ENCODE measurements at places on chromosomes 1 and 21. TPM values are rescaled to one million over a fixed set of nuclear protein-coding genes. Genes with fewer than 3 reads are reported as not detected.

FAM3B gene
- 18.1 TPM for total RNA-seq

CNIH4 gene
- total RNA-seq, result 27.8 TPM

LAD1 gene
- total RNA-seq, result 37.8 TPM

TFF3 gene
- 23.9 TPM for total RNA-seq

CFH gene
- total RNA-seq, result 185 TPM

RABGGTB gene
- 99.9 TPM for total RNA-seq

C1orf53 gene
- total RNA-seq, result 8.2 TPM

TSPEAR gene
- 0.43 TPM for total RNA-seq

Measured in lung (tissue), 17 donors.